ENCODE measurements at places on chromosomes 6 and 20.

- no peak for DNase-seq
- no peaks in the 10 kb centered on the region for H3K27me3 ChIP-seq
- H3K36me3 ChIP-seq = peaks cover 26% of the 10 kb centered on the region
- peak overlapping the region; percentile 91 for H3K27ac ChIP-seq
- peak overlapping the region; percentile 97 for H3K4me3 ChIP-seq
Observed at GRCh38 chr20:48820649-48820973, 7.2 kb downstream of the PREX1 start.

- no peak overlapping the region for H3K27ac ChIP-seq
- no peaks in the 10 kb centered on the region for H3K4me1 ChIP-seq
- H3K36me3 ChIP-seq = no peaks in the 10 kb centered on the region
- no peak for DNase-seq
Observed at GRCh38 chr6:119034827-119035458, 43.5 kb downstream of the FAM184A start.

- H3K27me3 ChIP-seq = peaks cover 8% of the 10 kb centered on the region
- no peak overlapping the region for H3K4me3 ChIP-seq
- H3K27ac ChIP-seq = no peak overlapping the region
- no peak for DNase-seq
- H3K36me3 ChIP-seq = peaks cover 2% of the 10 kb centered on the region
Observed at GRCh38 chr20:63224412-63225081, 8.6 kb upstream of the YTHDF1 start.

DNA sequence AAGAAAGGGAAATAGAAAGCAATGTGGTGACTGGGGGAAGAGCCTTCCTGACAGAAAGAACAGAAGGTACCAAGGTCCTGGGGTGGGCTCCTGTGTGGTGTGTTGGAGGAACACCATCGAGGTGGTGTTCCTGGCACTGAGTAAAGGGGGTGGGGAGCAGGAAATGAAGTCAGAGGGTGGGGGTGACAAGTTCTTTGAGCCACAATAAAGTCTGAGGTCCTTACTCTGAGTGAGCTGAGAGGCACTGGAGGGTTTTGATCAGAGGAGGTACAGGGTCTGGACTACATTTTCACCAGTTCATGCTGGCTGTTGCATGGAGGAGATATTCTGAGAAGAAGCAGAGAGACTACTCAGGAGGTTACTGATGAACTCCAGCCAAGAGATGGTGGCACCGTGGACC lies 198.2 kb downstream of the GMPR start:
- peak overlapping the region; percentile 76 for H3K4me3 ChIP-seq
- peaks cover 79% of the 10 kb centered on the region for H3K4me1 ChIP-seq
- DNase-seq = no peak
- H3K27me3 ChIP-seq = no peaks in the 10 kb centered on the region
- H3K36me3 ChIP-seq = peaks cover 26% of the 10 kb centered on the region

- H3K4me3 ChIP-seq = no peak overlapping the region
- H3K27ac ChIP-seq = no peak overlapping the region
- no peak for DNase-seq
- H3K4me1 ChIP-seq = no peaks in the 10 kb centered on the region
Observed at GRCh38 chr20:11271920-11272594, 598.3 kb upstream of the JAG1 start.

DNA sequence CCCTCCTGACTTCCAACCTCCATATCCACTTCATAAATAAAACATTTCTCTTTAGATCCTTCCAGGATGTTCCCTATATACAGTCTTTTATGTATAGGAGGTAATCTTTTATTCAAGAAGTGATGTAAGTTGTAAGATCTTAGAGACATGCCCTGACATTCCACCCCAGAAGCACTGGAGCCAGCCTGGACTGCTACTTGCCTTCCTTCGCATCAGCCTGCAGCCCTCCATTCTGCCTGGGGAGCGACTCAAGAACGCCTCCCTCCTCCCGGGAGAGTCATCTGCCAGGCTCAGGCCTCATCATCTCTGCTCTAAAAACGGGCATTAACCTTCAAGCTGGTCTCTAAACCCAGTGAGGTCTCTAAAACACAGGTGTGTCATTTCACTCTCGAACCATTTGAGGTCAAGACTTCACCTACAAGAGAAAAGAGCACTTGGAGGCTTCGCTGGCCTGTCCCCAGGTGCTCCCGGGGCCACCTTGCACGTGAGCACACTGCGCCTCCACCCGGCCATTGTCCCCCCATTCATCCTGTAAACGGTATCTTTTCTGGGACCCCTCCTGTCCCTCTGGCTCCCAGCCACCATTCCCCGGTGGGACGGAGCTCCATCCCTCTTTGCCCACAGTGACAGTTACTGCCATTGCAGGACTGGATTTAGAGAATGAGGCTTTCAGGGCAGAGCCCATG lies 107.5 kb upstream of the PDE10A start:
- H3K27ac ChIP-seq = no peak overlapping the region
- H3K36me3 ChIP-seq = peaks cover 1% of the 10 kb centered on the region
- H3K27me3 ChIP-seq = peaks cover 49% of the 10 kb centered on the region
- no peaks in the 10 kb centered on the region for H3K4me1 ChIP-seq

GRCh38 chr6:16674801-16675392 lies 86.4 kb downstream of the ATXN1 start:
- DNase-seq = no peak
- no peaks in the 10 kb centered on the region for H3K27me3 ChIP-seq
- peak overlapping the region; percentile 46 for H3K27ac ChIP-seq

DNA sequence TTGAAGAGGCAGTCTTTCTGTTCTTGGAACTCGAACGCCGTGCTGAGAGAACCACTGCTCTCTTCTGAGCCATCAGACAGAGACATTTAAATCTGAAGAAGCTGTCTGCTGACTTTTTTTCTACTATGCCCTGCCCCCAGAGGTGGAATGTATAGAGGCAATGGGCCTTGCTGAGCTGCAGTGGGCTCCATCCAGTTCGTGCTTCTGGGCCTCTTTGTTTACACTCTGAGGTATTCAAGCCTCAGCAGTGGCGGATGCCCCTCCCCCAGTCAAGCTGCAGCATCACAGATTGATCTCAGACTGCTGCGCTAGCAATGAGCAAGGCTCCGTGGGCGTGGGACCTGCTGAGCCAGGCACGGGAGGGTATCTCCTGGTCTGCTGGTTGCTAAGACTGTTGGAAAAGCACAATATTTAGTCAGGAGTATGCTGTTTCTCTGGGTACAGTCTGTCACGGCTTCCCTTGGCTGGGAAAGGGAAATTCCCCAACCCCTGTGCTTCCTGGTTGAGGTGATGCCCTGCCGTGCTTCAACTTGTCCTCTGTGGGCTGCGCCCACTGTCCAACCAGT lies 526.8 kb downstream of the CD109 start:
- no peaks in the 10 kb centered on the region for H3K4me1 ChIP-seq
- H3K27ac ChIP-seq = no peak overlapping the region
- no peak overlapping the region for H3K4me3 ChIP-seq
- H3K36me3 ChIP-seq = no peaks in the 10 kb centered on the region

- no peaks in the 10 kb centered on the region for H3K27me3 ChIP-seq
- no peak overlapping the region for H3K4me3 ChIP-seq
- no peaks in the 10 kb centered on the region for H3K36me3 ChIP-seq
- no peak overlapping the region for H3K27ac ChIP-seq
- H3K4me1 ChIP-seq = no peaks in the 10 kb centered on the region
Observed at GRCh38 chr6:68729377-68729903, 94.4 kb downstream of the ADGRB3 start.

DNA sequence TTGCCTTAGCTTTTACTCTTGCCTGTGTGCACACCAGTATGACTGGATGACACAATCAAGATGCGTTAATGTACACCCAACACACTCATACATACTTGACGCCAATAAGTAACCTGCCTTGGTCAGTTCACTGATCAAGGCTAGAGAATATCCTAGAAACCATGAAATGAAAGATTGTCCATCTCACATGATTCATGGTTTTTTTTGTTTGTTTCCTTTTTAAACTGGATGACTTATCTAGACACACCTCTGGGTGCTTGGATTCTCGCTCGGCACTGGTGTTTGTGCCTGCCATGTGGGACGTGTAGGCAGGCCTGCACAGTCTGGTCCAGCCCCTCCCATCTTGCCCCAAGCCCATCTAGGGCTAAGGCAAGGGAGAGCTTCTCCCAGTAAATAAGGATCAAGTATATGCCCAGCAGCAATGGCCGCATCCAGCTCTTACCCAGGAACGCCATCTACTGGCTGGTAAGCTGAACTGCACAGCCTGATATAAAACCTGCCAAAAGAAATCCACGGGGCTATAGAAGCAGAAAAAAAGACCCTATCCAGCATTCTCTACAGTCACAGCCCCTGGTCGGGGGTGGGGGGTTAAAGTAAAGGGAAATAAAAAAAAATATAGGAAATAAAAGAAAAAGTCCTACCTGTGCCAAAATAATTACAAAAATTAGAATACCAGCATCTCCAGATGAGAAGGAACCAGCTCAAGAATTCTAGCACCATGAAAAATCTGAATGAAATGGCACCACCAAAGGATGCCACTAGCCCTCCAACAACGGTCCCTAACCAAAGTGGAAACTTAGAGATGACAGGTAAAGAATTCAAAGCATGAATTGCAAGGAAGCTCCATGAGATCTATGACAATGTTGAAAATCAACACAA lies 73.3 kb downstream of the OTOR start:
- no peaks in the 10 kb centered on the region for H3K36me3 ChIP-seq
- DNase-seq = no peak
- no peaks in the 10 kb centered on the region for H3K4me1 ChIP-seq
- H3K27me3 ChIP-seq = peaks cover 59% of the 10 kb centered on the region
- no peak overlapping the region for H3K4me3 ChIP-seq

DNA sequence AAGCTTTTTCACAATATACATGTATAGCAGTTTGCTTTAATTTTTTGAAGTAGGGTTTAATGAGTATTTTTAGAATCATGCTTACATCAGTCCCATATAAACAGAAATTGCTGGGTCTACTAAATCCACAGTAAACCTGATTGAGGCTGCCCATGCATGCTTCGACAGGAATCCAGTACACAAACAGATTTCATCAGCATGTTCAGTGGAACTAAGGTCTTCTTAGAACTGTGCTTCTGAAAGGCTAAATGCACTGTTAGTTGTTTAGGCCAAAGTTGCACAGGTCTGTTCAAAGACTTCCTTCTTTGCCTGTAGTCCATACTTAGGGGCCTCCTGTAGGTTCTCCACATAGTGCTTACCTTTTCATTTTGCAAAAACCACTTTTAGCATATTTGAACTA lies 42.5 kb upstream of the THBS2 start:
- H3K36me3 ChIP-seq = no peaks in the 10 kb centered on the region
- no peaks in the 10 kb centered on the region for H3K4me1 ChIP-seq
- H3K27ac ChIP-seq = no peak overlapping the region
- no peak for DNase-seq
- peaks cover 78% of the 10 kb centered on the region for H3K27me3 ChIP-seq
- no peak overlapping the region for H3K4me3 ChIP-seq

GRCh38 chr6:27078734-27079357 lies 168.7 kb upstream of the PRSS16 start:
- H3K4me3 ChIP-seq = peak overlapping the region; percentile 6
- DNase-seq = no peak
- peaks cover 7% of the 10 kb centered on the region for H3K4me1 ChIP-seq
- peaks cover 75% of the 10 kb centered on the region for H3K27me3 ChIP-seq
- no peak overlapping the region for H3K27ac ChIP-seq
- H3K36me3 ChIP-seq = no peaks in the 10 kb centered on the region

DNA sequence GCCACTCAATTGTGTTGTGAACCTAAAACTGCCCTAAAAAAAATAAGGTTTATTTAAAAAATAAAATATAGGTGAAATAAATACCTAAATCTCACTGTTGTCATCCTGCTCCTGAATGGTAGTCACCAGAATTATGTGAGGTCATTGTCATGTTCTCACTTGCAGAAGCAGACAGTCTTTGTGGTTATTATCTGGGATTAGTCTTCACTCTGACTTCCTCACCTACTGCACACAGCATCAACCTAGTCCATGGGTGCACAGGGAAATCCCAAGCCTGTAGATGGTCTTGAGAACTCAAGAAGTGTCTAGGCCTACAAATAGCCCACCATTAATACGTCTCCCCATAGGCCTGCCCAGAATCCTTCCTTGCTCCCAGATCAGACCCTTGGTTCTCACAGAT lies 97.0 kb downstream of the FOXF2 start:
- H3K4me3 ChIP-seq = no peak overlapping the region
- DNase-seq = no peak
- H3K27ac ChIP-seq = no peak overlapping the region

- H3K27ac ChIP-seq = no peak overlapping the region
- H3K4me1 ChIP-seq = peaks cover 11% of the 10 kb centered on the region
- DNase-seq = no peak
- peaks cover 24% of the 10 kb centered on the region for H3K27me3 ChIP-seq
Observed at GRCh38 chr6:6560909-6561308, 27.6 kb upstream of the LY86 start.

DNA sequence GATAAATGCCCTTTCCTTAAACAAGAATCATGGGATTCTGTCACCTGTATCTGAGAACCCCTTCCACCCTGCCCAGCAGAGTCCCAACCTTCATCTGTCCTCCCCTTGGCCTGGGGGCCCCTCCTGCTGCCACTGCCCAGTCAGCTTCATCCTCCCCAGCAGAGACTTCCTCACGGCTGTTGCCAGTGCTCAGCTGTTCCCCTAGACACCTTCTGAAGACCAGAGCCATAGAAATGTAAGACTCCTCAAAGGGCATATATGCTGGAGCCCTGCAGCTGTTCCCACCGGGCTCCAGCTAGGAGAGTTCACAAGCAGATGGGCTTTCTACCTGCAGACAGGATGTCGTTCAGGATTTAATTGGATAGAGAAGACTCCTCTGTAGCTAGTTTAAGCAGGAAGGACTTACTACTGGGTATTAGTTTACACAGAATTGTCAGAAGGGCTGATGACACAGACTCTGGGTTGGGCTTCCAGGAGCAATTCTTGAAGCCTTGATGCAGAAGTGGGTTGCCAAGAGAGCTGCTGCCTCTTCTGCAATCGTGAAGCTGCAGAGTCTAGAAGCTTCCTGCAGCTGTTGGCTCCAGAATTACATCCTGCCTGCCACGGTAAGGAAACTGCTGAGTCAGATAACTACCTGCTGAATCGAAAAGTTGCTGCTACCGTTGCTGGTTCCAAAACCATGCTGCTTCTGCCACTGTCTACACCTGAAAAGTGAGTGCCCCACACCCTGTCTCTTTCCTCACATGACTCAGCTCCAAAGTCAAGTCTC lies 57.1 kb upstream of the MLN start:
- no peak overlapping the region for H3K27ac ChIP-seq
- peaks cover 66% of the 10 kb centered on the region for H3K27me3 ChIP-seq
- H3K4me3 ChIP-seq = peak overlapping the region; percentile 14
- H3K4me1 ChIP-seq = peaks cover 62% of the 10 kb centered on the region
- H3K36me3 ChIP-seq = peaks cover 8% of the 10 kb centered on the region
- DNase-seq = no peak

DNA sequence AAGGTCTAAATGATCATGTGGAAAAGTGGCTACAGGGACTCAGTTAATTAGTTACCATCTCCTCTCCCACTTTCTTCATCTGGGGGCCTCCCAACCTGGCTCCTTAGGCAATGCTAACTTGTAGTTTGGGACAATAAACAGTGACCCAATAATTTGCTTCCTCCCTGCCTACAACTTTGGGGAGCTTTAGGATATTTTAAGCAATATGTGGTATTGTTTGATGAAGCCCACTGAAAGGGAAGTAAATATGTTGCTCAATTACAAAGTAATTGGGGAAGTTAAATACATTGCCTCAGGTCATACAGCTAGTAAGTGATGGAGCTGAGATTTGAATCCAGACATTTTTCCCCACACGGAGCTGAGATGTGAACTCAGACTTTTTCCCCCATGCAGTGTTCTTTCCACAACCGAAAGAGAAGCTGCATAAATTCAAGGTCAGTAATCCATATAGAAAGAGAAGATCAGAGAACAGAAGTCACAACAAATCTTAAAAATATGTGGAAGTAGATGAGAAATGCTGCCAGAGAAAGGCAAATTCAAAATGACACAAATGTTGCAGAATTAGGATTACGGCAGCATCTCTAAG lies 26.6 kb downstream of the ZHX3 start:
- no peaks in the 10 kb centered on the region for H3K27me3 ChIP-seq
- H3K27ac ChIP-seq = no peak overlapping the region
- H3K36me3 ChIP-seq = no peaks in the 10 kb centered on the region
- no peak overlapping the region for H3K4me3 ChIP-seq
- DNase-seq = no peak

All from central memory CD8-positive, alpha-beta T cell (primary cell).